Left renal cortex interstitium (tissue), 4 donors: ENCODE measurements at places on chromosomes 6 and 20.

DNA sequence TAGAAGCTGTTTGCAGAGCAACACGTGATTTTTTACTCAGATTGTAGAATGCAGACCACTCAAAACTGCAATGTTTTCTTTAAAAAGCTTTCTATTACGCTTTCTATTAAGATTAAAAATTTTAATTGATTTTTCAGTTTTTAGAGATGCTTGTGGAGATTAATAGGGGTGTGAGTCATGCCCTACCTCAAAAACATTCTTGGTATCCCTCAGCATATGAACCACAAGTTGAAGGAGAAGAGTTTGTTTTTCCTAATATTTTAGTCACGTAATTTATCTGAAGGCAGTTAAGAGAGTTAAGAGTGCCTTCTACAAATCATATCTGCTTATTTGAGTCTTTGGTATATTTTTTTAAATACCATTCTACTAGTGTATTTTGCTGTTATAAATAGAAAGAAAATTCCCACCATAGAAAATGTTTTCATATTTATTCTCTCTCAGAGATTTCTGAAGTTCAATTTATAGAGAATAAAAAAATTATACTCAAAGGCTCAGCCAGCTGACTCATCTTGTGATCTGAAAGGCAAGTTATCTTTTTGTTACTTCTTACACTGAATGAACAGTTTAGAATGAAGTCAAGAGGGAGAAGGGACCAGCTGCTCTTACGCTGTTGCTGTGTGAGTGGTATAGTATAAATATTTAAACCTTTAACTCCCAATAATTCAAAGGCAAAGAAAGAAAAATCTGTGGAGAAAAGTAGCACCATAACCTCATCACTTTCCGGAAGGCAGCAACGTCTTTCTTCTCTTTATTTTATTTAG, 7.6 kb downstream of the RIPOR2 start:
- no peak for DNase-seq

- no peak for DNase-seq
Measured at GRCh38 chr6:7156643-7157278, 49.0 kb downstream of the RREB1 start.

GRCh38 chr6:115999235-115999634, 61.5 kb downstream of the FRK start:
- DNase-seq = no peak

DNA sequence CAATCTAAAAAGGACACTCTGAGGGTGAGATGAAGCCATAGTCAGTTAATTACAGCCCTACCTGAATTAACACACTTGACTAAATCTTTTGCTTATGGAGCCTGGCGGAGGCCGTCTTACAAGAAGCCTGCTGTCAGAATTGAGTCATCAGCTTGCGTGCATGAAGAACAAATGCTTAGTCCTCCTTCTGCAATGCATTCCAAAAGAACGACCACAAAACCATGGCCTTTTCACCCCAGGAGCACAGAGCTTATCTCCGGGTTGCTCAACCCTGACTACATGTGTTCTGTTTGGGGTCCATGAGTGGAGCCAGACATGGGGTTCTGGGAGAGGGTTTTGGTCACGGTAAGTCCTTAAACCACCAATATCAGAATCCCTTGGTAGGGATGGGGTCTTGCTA, 318.1 kb downstream of the CLIC5 start:
- DNase-seq = no peak

DNA sequence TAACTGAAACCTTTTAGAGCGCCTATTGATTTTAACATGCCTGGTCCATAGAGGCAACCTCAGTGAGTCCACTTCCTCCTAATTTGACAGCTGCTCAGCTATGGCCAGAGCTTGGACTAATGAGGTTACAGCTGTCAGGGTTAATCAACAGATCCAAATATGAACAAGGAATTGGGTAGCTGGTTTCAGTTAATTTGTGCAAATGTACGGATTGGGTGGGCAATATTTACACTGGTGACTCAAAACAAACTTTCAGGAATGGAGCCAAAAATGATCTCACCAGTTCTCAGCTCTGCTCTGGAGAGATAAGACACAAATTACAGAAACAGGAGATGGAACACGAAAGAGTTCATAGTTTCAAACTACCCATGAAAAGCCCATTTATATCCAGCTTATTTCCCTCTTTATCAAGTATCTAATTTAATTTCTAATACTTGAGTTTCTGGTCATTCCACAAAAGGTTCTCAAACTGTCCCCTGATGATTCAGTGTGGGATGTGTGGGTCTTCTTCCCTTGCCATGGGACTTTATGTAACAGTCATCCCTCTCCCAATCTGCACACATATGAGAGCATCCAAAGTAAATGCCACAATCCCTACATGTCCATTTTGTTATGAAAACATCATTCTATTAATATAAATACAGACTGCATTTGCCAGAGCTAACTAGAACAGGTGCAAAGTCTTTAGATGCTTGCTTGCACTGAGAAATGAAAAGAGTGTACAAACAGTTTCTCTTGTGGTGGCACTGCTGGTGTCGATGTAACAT, 149.9 kb downstream of the RPS12 start:
- DNase-seq = no peak

GRCh38 chr20:53129563-53129962, 157.4 kb downstream of the TSHZ2 start:
- no peak for DNase-seq

GRCh38 chr20:8589956-8590355, 457.9 kb downstream of the PLCB1 start:
- no peak for DNase-seq

DNA sequence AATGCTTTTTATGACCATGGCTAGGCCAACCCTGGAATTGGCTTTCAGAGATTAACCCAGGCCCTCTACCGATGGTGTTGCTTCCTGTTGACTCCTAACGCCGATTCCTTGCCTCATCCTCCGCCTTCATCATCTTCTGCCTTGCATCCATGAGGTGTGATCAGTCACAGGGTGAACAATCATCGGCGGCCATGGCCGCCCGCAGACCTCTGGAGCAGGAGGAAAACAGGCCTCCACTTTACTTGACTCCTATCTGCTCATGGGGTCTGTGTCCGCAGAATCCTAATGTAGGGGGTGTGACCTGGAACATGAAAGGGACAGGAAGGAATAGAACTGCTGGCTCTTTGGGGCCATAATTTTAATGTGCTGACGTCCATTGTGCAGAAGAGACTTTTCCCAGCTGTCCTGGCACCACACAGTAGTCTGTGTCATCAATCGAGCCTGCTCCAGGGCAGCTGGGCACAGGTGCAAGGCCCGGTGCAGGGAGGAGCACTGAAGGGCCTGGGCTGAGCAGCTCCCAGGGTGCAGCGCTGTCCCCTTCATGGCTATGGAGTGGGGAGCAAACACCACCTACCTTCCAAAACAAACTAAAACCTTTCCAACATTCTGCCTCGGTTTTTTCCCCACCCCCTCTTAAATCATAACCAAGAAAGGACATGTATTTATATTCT, 8.0 kb downstream of the SLC22A3 start:
- DNase-seq = no peak

- no peak for DNase-seq
Measured at GRCh38 chr6:52304983-52305390, 20.4 kb upstream of the MCM3 start.

- DNase-seq = no peak
Measured at GRCh38 chr6:73742433-73742832, 46.4 kb downstream of the CD109 start.

DNA sequence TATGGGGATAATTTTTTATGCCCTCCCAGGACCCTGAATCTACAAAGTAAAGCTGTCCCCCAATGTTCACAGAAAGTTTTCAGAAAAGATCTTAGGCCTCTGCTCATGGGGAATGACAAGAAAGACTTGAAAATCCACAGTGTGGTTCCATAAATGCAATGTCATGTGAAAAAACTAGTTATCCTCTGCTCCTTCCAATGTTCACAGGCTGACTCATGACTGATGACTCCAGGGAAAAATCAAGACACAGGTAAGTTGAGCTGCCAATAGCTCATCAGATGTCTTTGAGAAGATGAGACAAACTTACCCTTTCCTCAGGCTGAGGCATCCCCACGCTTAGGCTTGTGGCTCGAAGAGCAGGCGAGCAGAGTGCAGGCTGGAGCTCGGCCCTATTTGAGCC, 14.8 kb upstream of the BCLAF1 start:
- DNase-seq = no peak

DNA sequence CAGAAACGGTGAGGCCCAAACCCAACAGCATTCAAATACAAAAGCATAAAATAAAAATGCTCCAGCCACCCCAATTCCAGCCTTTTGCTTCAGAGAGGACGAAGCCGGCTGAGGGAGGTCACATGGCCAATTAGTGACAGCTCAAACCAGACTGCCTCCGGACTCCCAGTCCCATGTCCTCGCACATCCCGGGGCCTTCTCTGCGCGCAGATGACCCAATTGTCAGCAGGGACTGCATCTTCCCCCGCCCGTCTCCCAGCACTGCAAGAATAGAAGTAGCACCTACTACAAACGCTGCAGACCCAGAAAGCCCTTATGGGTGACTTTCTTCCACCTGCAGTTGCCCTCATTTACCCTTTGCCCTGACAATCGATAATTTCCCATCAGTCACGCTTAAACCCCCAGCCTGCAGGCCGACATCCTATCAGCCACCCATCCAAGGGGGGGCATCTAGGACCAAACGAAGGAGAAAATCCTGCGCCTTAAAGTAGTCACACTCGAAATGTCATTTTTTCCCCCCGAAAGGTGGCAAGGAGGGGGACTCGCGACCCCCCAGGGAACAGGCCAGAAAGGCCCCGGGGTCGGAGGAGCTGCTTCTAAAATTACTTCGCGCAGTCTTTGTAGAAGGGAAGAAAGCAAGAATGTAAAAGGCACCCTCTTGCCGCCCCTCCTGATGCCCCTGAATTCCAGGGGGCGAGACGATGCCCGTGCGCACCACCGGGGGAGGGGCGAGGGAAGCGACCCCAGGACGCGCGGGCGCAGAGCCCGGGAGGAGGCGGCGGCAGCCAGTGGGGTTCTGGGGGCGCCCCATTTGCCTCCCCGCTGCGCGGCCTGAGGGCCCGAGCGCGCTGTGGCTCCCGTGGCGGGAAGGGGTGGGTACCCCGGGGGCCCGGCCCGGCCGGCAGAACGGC, 792 bp downstream of the SLC23A2 start:
- no peak for DNase-seq

GRCh38 chr6:34490390-34491090, 24.7 kb downstream of the PACSIN1 start:
- no peak for DNase-seq

DNA sequence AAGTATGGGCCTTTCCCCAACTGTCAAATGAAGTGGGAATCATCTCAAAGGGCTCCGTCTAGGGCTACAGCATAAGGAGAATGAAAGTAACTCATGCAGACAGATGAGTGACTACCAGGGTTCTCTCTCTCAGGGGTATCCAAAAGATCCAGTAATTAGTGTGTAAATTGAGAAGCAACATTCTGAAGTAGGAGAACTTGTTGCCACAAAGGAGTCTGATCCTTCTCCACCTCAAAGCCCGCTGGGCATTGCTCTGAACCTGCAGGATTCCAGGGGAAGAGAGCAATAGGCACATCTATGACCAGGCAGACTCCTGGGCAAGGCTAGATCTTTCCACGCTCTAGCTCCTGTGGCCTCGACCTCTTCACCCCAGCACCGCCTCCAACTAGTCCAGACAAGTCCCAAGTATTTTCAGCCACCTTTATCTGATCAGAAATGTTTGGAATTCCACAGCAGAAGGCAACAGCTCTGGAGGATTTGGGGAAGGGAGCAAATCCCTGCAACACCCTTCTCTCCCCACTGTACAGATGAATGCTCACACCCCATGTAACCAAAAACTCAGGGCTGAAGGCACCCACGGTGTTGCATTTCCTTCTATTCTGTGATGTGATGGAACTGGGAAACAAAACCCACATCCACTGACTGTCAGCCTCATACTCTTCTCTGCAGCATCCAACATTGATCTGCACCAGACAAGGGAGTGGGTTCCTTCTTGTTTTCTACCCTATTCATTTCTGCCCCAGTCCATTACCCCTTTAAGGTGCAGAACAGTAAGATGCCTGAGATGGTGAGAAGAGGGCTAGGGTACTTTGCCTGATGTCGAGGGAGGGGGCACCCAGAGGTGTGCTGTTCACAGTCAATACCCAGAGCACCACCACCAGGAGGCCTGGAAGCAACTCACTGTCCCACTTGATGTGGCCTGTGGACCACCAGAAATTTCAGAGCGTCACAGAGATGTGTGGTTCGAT, 41.0 kb downstream of the COX4I2 start:
- no peak for DNase-seq

DNA sequence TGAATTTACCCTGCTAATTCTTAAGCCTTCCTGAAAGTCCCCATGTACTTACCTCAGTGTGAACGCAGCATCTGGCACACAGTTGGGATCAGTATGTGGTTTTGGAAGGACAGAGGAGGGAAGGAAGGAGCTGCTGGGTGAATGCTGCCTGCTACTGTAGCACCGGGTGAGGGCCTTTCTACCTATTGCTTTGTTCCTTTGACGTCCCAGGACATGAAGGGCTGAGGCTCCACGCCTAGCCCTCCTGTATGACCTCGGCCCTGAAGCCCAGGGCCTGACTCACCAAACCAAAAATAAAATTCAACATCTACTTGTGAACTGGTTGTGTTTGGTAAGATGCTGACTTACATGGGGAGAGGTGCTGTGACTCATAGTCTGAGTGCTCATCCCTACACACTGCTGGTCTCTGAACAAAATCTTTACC, 51.1 kb downstream of the ARID1B start:
- no peak for DNase-seq

GRCh38 chr20:57891014-57891413, 181.2 kb upstream of the PMEPA1 start:
- DNase-seq = no peak

DNA sequence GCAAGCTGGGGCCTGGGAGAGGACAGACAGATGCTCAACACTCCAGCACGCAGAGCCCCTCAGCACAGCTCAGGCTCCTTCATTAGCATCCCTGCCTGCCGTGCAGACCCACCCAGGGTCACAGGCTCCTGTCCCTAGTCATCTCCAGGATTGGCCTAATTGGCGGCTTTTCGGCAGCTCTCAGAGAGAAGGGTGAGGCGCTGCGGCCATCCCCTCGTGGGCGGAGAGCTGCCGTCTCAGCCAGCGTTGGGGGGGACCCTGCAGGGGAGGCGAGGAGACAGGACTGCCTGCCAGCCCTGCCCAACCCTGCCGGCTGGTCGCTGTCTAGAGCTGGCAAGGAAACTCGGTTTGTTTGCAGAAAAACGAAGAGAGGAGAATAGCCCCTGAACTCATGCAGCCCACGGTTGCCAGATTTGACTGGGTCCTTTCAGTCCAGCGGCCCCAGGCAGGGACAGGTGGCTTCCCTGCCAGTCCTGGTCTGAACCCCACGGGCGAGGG, 26.8 kb downstream of the BHLHE23 start:
- no peak for DNase-seq

DNA sequence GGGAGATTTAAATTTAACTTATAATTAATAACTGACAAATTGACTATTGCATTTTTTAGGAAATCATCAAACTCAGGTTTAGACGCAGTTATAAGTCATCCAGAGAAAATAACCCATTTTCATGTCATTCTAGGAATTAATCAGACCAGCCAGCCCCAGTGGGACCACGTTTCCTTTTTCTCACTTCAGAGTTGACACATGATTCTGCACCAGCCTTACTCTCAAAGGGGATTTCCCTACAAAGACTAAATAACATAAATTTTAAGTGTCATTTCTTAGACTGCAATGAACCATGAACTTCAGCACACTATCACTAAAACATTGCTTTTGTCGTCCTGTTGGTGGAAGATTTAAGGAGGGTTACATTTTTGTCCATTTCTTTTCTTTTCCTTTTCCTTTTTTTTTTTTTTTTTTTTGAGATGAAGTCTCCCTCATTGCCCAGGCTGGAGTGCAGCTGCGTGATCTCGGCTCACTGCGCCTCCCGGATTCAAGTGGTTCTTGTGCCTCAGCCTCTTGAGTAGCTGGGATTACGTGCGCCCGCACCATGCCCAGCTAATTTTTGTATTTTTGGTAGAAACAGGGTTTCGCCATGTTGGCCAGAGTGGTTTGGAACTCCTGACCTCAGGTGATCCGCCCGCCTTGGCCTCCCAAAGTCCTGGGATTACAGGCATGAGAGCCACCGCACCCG, 3.6 kb downstream of the IPCEF1 start:
- no peak for DNase-seq
